Kidney tubule cell (primary cell): ENCODE measurements at places on chromosomes 2 and 18.

DNA sequence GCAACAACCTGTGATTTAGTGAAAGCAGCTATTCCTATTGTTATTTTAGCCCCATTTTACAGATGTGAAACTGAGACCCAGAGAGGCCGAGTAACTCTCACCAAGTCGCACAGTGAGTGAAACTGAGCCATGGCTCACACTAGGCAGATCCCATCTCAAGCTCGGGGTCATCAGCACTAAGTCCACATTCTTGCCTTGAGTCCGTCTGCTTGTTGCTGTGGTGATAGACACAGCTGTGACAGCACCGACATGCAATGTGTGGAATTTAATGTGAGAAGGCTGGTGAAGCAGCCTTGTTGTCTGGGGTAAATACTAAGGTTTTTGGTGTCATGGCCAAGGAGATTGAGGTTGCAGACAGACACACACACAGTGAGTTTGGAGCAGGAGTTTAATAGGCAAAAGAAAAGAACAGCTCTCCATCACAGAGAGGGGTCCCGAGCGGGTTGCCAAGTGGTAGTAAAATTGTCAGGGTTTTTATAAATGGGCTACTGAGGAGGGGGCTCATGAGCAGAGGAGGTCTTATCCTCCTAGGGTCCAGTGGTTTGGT is 40.2 kb upstream of the GMCL1 start:
- DNase-seq = peak; percentile 95

DNA sequence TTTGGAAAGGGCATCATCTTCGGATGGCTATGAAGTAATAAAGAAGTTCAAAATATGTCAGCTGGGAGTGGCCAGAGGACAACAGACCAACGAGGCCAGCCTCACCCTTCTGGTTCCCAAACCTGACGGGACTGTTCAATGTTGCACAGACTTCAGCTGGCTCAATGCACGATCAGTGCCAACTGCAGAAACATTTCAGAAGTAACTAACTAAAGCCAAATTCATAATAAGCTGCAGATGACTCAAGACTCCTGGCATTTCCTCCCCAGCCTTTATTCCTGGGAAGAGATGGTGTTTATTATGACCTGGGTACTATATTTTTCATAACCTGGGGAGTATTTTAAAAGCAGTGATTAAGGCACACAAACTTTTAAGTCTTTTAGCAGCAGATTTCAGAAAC is 3.8 kb upstream of the ATP6V1C2 start:
- peak; percentile 52 for DNase-seq

DNA sequence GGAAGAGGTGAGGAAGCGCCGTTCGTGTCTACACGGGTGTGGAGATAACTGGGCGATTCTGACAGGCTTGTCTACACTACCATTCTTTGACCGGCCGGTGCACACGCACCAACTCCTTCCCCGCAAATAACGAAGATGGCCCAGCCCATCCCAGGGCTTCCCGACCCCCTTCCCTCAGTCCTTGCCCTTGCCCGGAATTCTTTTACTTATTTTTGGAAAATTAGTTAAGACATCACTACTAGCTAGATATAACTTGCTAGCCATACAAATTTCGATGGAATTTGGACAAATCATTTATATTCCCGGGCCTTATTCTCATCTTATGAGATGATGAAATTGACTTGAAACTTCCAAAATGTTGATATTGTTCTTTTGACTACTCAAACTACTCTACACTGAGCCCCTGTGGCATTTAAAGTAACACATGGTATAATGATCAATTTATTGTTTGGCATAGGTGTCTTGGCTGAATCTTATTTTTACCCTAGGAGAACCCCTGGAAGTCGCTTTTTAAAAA is 1.3 kb downstream of the ERICH2 start:
- no peak for DNase-seq

DNA sequence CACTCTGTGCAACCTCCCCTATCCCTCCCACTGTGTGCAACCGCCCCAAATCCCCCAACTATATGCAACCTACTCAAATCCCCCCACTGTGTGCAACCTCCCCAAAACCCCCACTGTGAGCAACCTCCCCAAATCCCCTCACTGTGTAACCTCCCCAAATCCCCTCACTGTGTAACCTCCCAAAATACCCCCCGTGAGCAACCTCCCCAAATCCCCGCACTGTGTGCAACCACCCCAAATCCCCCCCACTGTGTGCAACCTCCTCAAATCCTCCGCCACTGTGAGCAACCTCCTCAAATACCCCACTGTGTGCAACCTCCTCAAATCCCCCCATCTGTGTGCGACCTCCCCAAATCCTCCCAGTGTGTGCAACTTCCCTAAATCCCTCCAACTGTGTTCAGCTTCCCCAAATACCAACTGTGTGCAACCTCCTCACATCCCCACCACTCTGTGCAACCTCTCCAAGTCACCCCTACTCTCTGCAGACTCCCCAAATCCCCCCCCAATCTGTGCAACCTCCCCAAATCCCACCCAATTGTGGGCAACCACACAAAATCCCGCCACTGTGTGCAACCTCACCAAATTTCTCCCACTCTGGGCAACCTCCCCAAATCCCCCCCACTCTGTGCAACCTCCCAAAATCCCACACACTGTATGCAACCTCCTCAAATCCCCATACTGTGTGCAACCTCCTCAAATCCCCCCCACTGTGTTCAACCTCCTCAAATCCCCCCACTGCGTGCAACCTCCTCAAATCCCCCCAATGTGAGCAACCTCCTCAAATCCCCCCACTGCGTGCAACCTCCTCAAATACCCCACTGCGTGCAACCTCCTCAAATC is 114.1 kb downstream of the TPO start:
- no peak for DNase-seq

GRCh38 chr2:200259577-200259957 is 46.9 kb upstream of the SPATS2L start:
- peak; percentile 63 for DNase-seq

DNA sequence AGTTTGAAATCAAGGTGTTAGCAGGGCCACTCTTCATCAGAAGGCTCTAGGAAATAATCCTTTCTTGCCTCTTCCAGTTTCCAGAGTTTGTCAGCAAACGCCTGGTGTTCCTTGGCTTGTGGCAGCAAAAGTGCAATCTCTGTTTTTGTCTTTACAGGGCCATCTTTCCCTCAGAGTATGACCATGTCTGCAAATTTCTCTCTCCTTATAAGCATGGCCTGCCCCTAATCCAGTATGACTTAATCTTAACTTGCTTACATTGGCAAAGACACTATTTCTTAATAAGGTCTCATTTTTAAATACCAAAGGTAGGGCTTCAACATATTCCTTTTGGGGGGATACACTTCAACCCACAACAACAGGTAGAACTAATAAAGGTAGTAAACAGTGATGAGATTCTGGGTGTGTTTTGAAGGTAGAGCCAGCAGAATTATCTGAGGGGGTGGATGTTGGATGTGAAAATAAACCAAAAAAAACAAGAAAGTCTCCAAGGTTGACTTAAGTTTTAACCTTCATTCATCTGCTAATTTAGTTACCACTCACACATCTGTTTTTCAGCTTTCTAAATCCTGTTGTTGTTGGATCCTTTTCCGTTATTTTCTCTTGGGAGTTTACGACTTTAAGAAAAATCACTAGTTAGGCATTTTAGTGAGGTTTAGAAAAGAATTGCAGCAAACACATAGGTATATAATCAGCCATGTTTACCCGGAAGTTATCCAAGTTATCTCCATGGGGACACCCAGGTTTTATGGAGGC is 234.4 kb upstream of the FIGN start:
- no peak for DNase-seq

- no peak for DNase-seq
These were observed 307.6 kb upstream of the MYT1L start for GRCh38 chr2:2638547-2639220.

- no peak for DNase-seq
These were observed 88.7 kb downstream of the ADAM23 start for GRCh38 chr2:206531996-206532543.

DNA sequence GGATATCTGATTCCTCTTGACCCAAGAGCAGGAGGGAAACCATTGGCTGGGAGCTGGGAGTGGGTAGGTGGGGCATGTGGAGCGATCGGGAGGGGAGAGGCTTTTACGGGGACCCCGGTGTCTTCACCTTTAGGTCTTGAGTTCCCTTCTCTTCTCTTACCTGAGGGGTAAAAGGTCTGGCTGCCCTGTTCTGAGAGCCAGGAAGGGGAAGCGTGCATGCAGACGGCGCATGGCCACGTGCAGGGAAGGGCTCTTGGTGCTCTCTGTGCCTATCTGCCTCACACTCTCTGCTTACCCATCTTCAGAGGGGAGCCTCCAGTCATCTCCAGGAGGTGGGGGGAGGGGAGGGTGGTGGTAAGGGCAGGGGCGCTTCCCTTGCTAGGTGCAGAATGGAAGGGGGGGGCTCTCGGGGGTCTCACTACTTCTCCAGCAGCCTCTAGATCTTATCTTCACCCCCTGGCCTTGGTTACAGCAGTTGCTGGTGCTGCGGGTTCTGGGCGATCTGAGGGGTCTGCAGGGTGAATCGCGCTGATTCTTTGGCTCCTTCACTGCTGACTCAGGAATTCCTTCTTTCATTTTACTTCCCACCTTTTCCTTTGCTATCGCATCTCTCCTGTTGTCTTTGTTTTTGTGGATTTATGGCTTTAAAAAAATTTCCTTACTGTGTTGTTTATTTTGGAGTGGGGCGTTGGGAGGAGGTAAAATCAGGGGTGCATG is 225.8 kb upstream of the HS6ST1 start:
- no peak for DNase-seq

GRCh38 chr2:73070643-73071359 is 711 bp downstream of the SFXN5 start:
- peak; percentile 21 for DNase-seq

DNA sequence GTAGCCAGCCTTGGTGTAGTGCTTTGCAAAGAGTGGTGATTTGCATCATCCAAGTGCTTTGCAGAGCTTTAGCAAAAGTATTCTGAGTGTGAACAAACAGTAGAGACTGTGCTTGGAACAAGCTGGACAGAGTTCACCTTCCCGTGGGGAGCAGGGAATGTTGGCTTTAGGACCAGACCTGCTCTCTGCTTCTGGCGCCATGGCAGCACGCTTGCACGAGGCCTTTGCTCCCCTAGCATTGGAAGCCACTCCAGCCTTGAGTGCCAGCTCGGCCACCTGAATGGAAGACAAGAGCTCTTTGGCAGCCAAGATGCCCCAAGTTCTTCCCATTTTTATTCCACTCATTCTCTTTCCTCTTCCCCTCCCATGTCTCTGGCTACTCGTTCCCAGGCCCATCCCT is 250.8 kb upstream of the OSR1 start:
- no peak for DNase-seq

- DNase-seq = no peak
These were observed 12.7 kb upstream of the KCNJ13 start for GRCh38 chr2:232789082-232789481.

DNA sequence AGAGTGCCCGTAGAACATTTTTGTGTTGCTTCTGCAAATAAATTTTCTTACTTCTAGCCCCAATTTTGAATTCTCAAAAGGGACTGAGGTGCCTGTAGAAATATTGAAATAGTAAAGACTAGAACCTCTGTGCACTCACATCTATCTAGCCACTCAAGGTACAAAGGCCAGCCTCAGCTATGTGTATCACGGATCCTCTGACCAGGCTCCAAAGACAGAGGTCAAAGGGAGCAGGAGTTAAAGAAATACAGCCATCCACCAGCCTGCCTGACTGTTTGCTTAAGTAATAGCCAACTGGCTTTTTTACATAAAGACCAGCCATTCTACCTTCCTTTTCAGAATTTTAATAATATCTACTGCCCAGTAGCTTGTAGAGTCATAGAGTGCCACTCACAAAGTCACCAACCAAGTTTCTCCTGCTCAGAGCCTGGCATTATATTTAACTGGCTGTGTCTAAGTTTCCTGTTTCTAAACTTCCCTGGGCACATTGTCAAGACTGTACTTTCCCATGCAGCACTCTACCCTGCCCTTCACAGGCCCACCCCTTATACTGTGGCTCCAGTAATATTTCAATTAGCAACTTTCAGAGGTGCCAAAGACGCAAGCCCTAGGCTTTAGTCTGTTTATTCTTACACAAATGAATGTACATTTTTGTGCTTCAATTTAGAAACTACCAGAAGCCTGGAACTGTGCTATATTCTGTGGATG is 338.3 kb upstream of the NT5C1B start:
- peak; percentile 6 for DNase-seq

GRCh38 chr2:168076731-168077130 is 170.7 kb downstream of the STK39 start:
- no peak for DNase-seq

GRCh38 chr18:52408800-52409302 is 68.9 kb downstream of the DCC start:
- no peak for DNase-seq

- no peak for DNase-seq
These were observed 762 bp downstream of the HDAC4 start for GRCh38 chr2:239399921-239400595.

DNA sequence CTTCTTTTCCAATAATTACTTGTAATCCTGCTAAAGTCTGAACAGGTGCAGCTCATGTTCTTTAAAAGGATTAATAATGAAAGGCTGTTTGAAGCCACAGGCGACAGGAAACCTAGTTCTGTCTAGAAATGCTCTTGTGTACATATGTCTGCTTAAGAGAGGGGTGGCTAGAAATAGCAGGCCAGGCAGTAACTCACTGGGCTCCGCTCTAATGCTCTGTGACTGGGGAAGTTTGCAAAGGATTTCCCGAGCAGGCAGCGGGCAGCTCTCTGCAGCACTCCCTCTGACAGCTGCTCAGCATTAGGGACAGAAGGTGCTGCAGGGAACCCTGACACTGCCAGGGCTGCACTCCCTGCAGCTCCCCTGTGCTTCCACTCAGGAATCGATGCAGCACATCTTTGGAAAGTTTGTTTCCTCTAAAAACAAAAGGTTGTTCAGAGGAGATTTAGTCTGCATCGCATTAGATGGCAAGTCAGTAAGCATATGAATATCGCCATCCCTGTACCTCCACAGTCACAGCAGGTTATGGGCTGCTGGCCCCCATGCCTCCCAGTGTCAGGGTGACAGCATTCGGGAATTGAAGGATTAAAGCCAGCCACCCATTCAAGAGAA is 33.1 kb upstream of the TTC39C start:
- DNase-seq = no peak

GRCh38 chr2:109331896-109332848 is 203.2 kb downstream of the SH3RF3 start:
- peak; percentile 88 for DNase-seq

- DNase-seq = no peak
These were observed 126.0 kb downstream of the MC4R start for GRCh38 chr18:60246606-60247005.

DNA sequence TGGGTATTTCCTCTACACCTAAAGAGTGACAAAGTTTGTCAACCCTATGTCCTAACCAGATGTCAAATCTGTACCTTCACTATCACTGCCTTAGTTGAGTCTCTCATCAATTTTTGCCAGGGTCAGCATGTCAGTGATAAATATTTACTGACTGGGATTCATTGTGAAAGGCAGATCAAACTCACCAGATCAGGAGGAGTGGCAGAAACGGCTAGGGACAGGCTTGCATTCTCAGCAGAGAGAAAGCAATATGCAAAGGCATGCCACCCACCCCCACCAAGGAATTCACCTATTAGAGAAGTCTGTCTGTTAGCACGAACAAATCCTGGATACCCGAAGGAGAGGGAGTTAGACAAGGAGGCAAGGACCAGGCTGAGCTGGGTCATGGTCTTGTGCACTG is 62.6 kb downstream of the PTPN2 start:
- no peak for DNase-seq

GRCh38 chr2:54572636-54573536 is 116.8 kb downstream of the SPTBN1 start:
- peak; percentile 73 for DNase-seq

- DNase-seq = no peak
These were observed 13.8 kb upstream of the ZFP36L2 start for GRCh38 chr2:43239981-43240765.
